ENCODE measurements at places on chromosomes 4 and X. TPM values are rescaled to one million over a fixed set of nuclear protein-coding genes. Genes with fewer than 3 reads are reported as not detected.
A peak's percentile ranks its signal among the peaks of the same experiment; 100 is the strongest.

GRCh38 chr4:24244663-24245490 is 339.5 kb downstream of the DHX15 start:
- no peak overlapping the region for H3K4me3 ChIP-seq
- no peak for DNase-seq
- H3K27me3 ChIP-seq: no peaks in the 10 kb centered on the region
- no peaks in the 10 kb centered on the region for H3K36me3 ChIP-seq

DNA sequence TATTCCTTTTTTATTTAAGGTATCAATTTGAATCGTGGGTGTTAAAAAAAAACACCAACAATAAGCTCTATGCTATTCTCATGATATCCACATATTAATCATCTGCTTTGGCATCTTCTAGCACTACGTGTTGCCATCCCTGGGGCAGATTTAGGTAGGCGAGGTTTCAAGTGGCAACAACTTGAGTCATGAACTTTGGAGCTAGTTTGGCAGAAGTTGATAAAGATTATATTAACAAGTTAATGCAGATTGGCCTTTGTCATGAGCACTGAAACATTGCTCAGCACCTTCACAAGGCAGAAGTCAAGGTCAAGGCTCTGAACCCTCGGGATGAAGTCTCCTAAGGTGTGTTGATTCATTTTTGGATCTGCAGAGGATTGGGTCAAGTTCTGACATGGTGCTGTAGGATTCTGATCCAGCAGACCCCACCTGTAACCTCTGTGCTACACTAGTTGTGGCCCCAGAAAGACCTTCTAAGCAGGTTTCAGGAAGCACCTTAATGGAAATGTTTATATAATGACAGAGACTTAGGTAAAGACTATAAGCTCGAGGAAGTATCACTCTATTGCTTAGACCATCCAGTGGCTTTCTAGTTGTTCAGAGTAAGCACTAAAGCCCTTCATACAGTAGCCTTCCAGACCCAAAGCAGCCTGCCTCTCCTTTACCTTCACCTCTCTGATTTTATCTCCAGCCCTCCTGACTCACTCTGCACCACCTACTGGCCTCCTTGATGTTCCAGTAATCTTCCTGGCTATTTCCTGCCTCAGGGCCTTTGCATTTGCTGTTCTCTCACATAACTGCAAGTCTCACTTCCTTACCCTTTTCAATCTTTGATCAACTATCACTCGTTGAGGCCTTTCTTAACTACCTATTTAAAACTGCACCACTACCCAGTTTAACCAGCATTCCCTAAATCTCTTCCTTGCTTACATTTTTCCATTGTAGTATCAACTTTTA is 117.0 kb upstream of the SLC4A4 start:
- DNase-seq: no peak
- no peak overlapping the region for H3K4me3 ChIP-seq
- H3K4me1 ChIP-seq: no peaks in the 10 kb centered on the region
- H3K27me3 ChIP-seq: no peaks in the 10 kb centered on the region
- no peaks in the 10 kb centered on the region for H3K36me3 ChIP-seq

DNA sequence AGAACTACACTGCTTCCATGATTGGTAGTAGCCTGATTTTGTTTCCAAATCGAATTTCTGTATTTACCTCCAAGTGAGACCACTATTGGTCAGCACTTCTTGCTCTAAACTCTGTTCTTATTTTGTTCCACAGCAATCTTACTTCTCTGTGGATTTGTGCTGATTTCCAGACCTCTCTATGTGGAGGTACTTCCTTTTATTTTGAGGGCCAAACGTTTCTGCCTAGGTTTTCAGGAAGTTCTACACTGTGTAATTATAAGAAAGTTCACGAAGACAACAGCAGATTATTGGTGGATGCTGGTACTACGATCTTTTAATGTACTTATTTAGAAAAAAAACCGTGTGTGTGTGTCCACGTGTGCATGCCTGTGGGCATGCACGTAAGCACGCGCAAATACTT is 46.7 kb downstream of the DTHD1 start:
- no peaks in the 10 kb centered on the region for H3K27me3 ChIP-seq
- H3K4me3 ChIP-seq: no peak overlapping the region
- no peaks in the 10 kb centered on the region for H3K36me3 ChIP-seq

DNA sequence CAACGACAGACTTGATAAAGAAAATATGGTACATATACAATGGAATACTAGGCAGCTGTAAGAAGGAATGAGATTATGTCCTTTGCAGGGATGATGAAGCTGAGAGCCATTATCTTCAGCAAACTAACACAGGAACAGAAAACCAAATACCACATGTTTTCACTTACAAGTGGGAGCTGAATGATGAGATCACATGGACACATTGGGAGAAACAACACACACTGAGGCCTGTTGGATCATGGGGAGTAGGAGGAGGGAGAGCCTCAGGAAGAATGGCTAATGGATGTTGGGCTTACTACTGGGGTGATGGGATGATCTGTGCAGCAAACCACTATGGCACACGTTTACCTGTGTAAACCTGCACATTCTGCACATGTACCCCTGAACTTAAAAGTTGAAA is 209.7 kb downstream of the SPRY1 start:
- no peaks in the 10 kb centered on the region for H3K27me3 ChIP-seq
- peaks cover 7% of the 10 kb centered on the region for H3K4me1 ChIP-seq
- no peak for DNase-seq
- no peak overlapping the region for H3K27ac ChIP-seq
- H3K4me3 ChIP-seq: no peak overlapping the region

- H3K4me3 ChIP-seq: no peak overlapping the region
- H3K4me1 ChIP-seq: no peaks in the 10 kb centered on the region
- no peak overlapping the region for H3K27ac ChIP-seq
- no peak for DNase-seq
- H3K36me3 ChIP-seq: no peaks in the 10 kb centered on the region
Observed at GRCh38 chr4:85166318-85166717, 199.8 kb upstream of the WDFY3 start.

GRCh38 chr4:121156822-121157769 is 7.0 kb downstream of the TNIP3 start:
- peaks cover 12% of the 10 kb centered on the region for H3K4me1 ChIP-seq
- peak overlapping the region; percentile 42 for H3K4me3 ChIP-seq
- no peaks in the 10 kb centered on the region for H3K36me3 ChIP-seq

DNA sequence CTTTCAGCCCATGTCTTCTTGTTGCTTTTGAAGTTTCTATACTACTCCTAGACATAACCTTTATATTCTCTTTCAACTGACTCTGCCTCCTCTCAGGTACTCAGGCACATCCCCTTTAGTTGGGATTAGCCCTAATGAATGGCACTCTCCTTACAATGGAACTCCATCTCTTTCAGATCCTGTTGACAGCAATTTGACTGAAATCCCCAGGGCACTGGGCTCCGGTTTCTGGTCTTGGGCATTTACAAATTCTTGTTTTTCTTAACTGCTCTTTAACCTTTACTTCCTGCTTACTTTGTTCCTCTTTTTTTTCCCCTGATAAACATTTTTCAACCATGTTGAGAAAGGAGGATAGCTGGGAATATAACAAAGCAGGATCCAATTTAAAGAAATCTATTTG is 68.9 kb downstream of the ENOX2 start:
- no peak overlapping the region for H3K4me3 ChIP-seq
- no peaks in the 10 kb centered on the region for H3K27me3 ChIP-seq
- H3K27ac ChIP-seq: no peak overlapping the region
- no peak for DNase-seq

DNA sequence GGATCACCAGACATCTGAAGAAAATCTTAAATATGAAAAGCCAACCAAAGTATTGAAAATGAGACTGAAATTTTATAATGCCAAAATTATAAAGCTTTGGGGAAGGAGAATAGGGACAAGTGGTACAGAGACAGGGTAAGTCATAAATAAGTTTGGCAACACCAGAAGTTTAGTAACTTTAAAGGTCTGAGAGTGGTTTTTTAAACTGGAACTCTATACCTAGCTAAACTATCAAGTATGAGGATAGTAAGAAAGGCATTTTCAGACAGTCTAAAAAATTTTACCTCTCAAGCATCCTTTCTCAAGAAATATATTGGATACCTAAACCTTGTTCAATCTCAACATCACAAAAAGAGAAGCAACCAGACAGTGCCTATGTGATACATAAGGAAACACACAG is 92.4 kb downstream of the ANKRD17 start:
- H3K27me3 ChIP-seq: no peaks in the 10 kb centered on the region
- peaks cover 74% of the 10 kb centered on the region for H3K36me3 ChIP-seq
- DNase-seq: no peak
- no peaks in the 10 kb centered on the region for H3K4me1 ChIP-seq

- no peaks in the 10 kb centered on the region for H3K36me3 ChIP-seq
- peaks cover 49% of the 10 kb centered on the region for H3K4me1 ChIP-seq
- no peak overlapping the region for H3K4me3 ChIP-seq
- H3K27me3 ChIP-seq: no peaks in the 10 kb centered on the region
- no peak overlapping the region for H3K27ac ChIP-seq
- DNase-seq: no peak
Observed at GRCh38 chr4:118775405-118775804, 60.5 kb downstream of the SEC24D start.

DNA sequence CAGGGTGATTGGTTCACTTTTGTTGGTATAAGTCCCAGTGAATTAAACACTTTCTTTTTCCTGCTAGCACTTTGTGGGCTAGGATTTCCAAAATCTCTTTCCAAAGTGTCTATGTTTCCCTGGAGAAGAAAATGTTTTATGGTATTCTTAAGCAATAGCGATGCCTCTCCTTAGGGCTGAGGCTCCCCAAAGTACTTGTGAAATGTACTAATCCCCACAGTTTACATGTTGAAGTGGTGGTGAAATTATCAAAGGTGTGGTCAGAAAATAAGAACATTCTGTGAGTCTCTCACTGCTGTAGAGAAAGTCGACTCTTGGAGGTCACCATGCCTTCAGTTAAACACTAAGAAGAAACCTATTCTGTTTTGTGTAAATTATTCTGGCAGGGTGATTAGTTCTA is 51.5 kb upstream of the AMELX start:
- no peak overlapping the region for H3K27ac ChIP-seq
- no peaks in the 10 kb centered on the region for H3K27me3 ChIP-seq
- H3K4me1 ChIP-seq: no peaks in the 10 kb centered on the region

Gene NEUROG2
- not detected for polyA plus RNA-seq

Gene MAGEA3
- not detected for polyA plus RNA-seq

Gene PABPC4L
- polyA plus RNA-seq: 0.31 TPM

Measured in stomach (tissue), 19 donors.